Purkinje cell (primary cell): ENCODE measurements at places on chromosomes 7 and 10. TPM values are rescaled to one million over a fixed set of nuclear protein-coding genes. Genes with fewer than 3 reads are reported as not detected.

The CCT6A gene
- 192 and 216 TPM in 2 replicates for polyA plus RNA-seq

The ZNF777 gene
- polyA plus RNA-seq, result 0.15 TPM in 1 of 2 replicates, not detected in the other

The PRLHR gene
- polyA plus RNA-seq, result not detected in 2 replicates

The NUTM2B gene
- not detected in 2 replicates for polyA plus RNA-seq

The TRA2A gene
- 158 and 197 TPM in 2 replicates for polyA plus RNA-seq

The TRPV5 gene
- not detected in 2 replicates for polyA plus RNA-seq
